ENCODE measurements at places on chromosomes 3 and 15.

- no peak for DNase-seq
Observed at GRCh38 chr15:30940359-30940758, 36.6 kb downstream of the FAN1 start.

- DNase-seq, result no peak
Observed at GRCh38 chr15:66952756-66953522, 112.5 kb upstream of the SMAD3 start.

DNA sequence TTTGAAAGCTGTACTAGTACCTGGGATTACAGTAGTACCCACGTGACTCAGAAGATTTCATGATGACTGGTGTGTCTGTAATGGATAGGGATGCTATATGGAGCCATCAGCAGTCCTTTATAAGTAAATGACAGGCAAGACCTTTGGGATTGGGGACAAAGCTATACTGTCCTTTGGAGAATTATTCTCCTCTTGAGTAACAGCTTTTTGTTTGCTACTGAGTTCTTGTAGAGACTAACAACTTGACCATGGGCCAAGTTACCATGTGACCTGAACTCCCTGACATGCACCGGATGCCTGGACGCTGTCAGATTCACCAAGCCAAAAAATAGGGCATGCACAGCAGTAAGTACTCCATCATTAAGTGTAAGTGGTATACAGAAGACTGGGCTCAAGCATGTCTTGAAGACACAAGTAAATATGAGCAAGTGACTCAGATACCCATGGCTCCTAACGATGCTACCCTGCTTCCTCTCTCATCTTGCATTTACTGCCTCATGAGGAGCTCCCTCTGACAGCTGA is 12.9 kb downstream of the SEC11A start:
- peak; percentile 32 for DNase-seq

DNA sequence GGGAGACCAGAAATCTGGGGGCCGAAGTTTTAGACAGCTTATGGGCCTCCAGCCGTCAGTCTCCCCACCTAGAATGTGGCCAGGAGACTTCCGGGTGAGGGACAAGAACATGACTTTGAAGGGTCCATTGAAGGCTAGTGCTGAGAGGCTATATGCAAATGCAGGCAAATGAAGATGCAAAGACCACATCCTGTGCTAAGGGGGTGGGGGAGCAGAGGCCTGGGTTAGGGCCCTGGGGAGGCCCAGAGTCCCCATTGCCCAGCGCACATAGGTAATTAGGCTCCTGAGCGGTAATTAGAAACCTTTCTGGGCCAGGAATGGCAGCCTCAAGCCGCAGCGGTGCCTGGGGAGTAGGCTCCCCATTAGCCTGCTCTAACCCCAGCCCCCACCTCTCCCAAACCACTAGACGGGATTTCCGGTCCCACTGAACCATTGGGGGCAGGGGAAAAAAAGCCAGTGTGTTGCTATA is 6.8 kb downstream of the CSK start:
- no peak for DNase-seq

GRCh38 chr3:160837394-160837980 is 81.5 kb downstream of the PPM1L start:
- no peak for DNase-seq

GRCh38 chr15:64048781-64049460 is 2.6 kb upstream of the DAPK2 start:
- DNase-seq, result no peak

- no peak for DNase-seq
Observed at GRCh38 chr3:38907426-38907825, 91.4 kb upstream of the SCN10A start.

GRCh38 chr15:68414206-68414555 is 17.8 kb downstream of the ITGA11 start:
- DNase-seq, result no peak

DNA sequence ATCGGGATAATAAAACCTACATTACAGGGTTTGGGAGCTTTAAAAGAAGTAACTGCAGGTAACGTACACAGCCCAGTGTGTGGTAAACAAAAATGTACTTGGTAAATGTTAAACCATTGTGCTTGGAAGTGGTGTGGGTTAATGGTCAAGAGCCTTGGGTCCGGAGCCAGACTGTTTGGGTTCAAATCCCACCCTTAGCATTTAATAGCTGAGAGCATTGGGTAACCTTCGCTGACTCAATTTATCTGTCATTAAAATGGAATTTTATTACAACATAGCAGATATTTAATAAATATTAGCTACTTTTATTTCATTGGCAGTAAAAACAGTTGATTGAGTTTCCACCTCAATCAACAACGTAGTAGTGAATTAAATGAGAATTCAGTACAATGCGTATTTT is 1.5 kb downstream of the FSTL1 start:
- no peak for DNase-seq

GRCh38 chr3:70360979-70361760 is 48.7 kb upstream of the MDFIC2 start:
- no peak for DNase-seq

GRCh38 chr3:80055306-80055705 is 287.5 kb upstream of the ROBO1 start:
- DNase-seq, result no peak
